GM12878 (cell line): ENCODE measurements at places on chromosomes 5 and 9. TPM values are rescaled to one million over a fixed set of nuclear protein-coding genes. Genes with fewer than 3 reads are reported as not detected.

GRCh38 chr5:127320032-127320965 is 29.7 kb downstream of the MEGF10 start:
- H3K36me3 ChIP-seq = no peaks in the 10 kb centered on the region
- no peaks in the 10 kb centered on the region for H3K27me3 ChIP-seq
- no peak overlapping the region for H3K27ac ChIP-seq
- peaks cover 14% of the 10 kb centered on the region for H3K4me1 ChIP-seq
- peak overlapping the region; percentile 34; the same call in 1 of the 2 replicates for H3K4me3 ChIP-seq
- peak; percentile 58 for DNase-seq

The PRLR gene
- 0.64 and 0.88 TPM in 2 replicates for total RNA-seq

DNA sequence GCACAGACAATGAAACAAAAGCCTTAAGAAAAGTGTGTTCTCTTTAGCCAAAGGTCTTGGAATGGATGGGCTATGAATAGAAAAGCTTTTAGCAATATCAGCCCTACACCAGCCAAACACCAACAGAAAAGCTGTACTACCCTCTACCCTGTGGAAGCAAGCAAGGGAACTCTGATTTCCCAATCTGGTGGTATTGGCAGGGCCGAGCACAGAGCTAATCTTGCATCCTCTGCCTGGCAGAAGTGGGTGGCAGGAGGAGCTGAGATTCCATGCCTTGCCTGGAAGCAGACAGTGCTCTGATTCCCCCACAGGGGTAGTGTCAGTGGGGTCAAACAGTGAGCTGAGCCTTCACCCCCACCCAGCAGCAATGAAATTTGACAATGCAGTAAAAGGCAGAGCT is 29.6 kb upstream of the ZNF782 start:
- H3K4me1 ChIP-seq = no peaks in the 10 kb centered on the region
- H3K27ac ChIP-seq = no peak overlapping the region
- no peaks in the 10 kb centered on the region for H3K27me3 ChIP-seq
- H3K36me3 ChIP-seq = no peaks in the 10 kb centered on the region
- no peak overlapping the region for H3K4me3 ChIP-seq
- DNase-seq = no peak

- peaks cover 38% of the 10 kb centered on the region for H3K4me1 ChIP-seq
- H3K27ac ChIP-seq = peak overlapping the region; percentile 70
- DNase-seq = peak; percentile 64
- H3K4me3 ChIP-seq = peak overlapping the region; percentile 79
- H3K27me3 ChIP-seq = no peaks in the 10 kb centered on the region
- peaks cover 5% of the 10 kb centered on the region; the same call in 1 of the 2 replicates for H3K36me3 ChIP-seq
Observed at GRCh38 chr9:131398204-131398603, 4.3 kb downstream of the PRRC2B start.

DNA sequence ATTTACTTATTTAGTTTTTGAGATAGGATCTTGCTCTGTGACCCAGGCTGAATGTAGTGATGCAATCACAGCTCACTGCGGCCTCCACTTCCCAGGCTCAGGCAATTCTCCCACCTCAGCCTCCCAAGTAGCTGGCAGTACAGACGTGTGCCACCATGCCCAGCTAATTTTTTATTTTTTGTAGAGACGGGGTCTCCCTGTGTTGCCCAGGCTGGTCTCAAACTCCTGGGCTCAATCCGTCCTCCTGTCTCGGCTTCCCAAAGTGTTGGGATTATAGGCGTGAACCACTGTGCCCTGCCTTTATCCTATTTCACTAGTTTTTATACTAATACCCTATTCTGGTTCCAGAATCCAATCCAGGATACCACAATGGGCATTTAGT is 6.8 kb downstream of the RPS14 start:
- H3K27ac ChIP-seq = no peak overlapping the region
- peaks cover 2% of the 10 kb centered on the region; the same call in 1 of the 2 replicates for H3K4me1 ChIP-seq
- DNase-seq = no peak
- peaks cover 28% of the 10 kb centered on the region for H3K36me3 ChIP-seq
- H3K4me3 ChIP-seq = no peak overlapping the region

The PCDHGA5 gene
- total RNA-seq = 0.13 and 0.23 TPM in 2 replicates

GRCh38 chr9:133103183-133103986 is 17.7 kb downstream of the RALGDS start:
- no peaks in the 10 kb centered on the region for H3K27me3 ChIP-seq
- no peak overlapping the region for H3K4me3 ChIP-seq
- H3K36me3 ChIP-seq = peaks cover 30% of the 10 kb centered on the region
- H3K4me1 ChIP-seq = no peaks in the 10 kb centered on the region
- no peak for DNase-seq

- no peaks in the 10 kb centered on the region for H3K36me3 ChIP-seq
- no peak overlapping the region for H3K27ac ChIP-seq
- no peaks in the 10 kb centered on the region for H3K4me1 ChIP-seq
- no peak for DNase-seq
- H3K27me3 ChIP-seq = no peaks in the 10 kb centered on the region
Observed at GRCh38 chr5:157245476-157245875, 20.4 kb upstream of the CYFIP2 start.

GRCh38 chr9:121292801-121293241 is 24.9 kb downstream of the GSN start:
- no peak overlapping the region for H3K27ac ChIP-seq
- H3K4me1 ChIP-seq = no peaks in the 10 kb centered on the region
- no peak for DNase-seq
- no peak overlapping the region for H3K4me3 ChIP-seq
- no peaks in the 10 kb centered on the region for H3K27me3 ChIP-seq

GRCh38 chr5:112418659-112419163 is 366 bp downstream of the EPB41L4A start:
- H3K36me3 ChIP-seq = no peaks in the 10 kb centered on the region
- H3K27ac ChIP-seq = no peak overlapping the region
- DNase-seq = no peak
- H3K4me1 ChIP-seq = no peaks in the 10 kb centered on the region
